Aorta (tissue), 5 donors: ENCODE measurements at places on chromosomes 12 and 14. TPM values are rescaled to one million over a fixed set of nuclear protein-coding genes. Genes with fewer than 3 reads are reported as not detected.

- H3K4me1 ChIP-seq = no peaks in the 10 kb centered on the region
- H3K36me3 ChIP-seq = no peaks in the 10 kb centered on the region
- no peak overlapping the region for H3K27ac ChIP-seq
- no peaks in the 10 kb centered on the region for H3K27me3 ChIP-seq
- no peak overlapping the region for H3K4me3 ChIP-seq
Observed at GRCh38 chr12:83161456-83161855, 474.8 kb downstream of the TMTC2 start.

The DNAH10 gene
- not detected for total RNA-seq

- peak; percentile 28 for DNase-seq
- H3K27me3 ChIP-seq = no peaks in the 10 kb centered on the region
Observed at GRCh38 chr12:132319991-132320570, 9.3 kb downstream of the GALNT9 start.

- no peak for DNase-seq
- no peaks in the 10 kb centered on the region for H3K36me3 ChIP-seq
- H3K4me1 ChIP-seq = no peaks in the 10 kb centered on the region
- H3K27me3 ChIP-seq = no peaks in the 10 kb centered on the region
- no peak overlapping the region for H3K4me3 ChIP-seq
Observed at GRCh38 chr12:62761658-62762057, 173.3 kb downstream of the PPM1H start.

- no peaks in the 10 kb centered on the region for H3K4me1 ChIP-seq
- H3K4me3 ChIP-seq = no peak overlapping the region
- DNase-seq = no peak
Observed at GRCh38 chr12:108046135-108046534, 83.0 kb upstream of the WSCD2 start.
